Right lung (tissue), 10 donors: ENCODE measurements at places on chromosomes 6 and 20. TPM values are rescaled to one million over a fixed set of nuclear protein-coding genes. Genes with fewer than 3 reads are reported as not detected.

- no peak for DNase-seq
Observed at GRCh38 chr6:158249340-158249836, 62.9 kb upstream of the TULP4 start.

- no peak for DNase-seq
Observed at GRCh38 chr6:138654715-138655634, 118.6 kb upstream of the CCDC28A start.

DNA sequence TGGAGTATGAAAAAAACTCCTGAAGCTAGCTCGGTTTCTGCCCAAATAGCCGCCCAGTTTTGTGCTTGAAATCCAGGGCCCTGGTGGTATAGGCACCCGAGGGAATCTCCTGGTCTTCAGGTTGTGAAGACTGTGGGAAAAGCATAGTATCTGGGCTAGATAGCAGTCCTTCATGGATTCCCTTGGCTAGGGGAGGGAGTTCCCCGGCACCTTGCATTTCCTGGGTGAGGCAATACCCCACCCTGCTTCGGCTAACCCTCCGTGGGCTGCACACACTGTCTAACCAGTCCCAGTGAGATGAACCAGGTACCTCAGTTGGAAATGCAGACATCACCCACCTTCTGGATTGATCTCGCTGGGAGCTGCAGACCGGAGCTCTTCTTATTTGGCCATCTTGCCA is 184.5 kb upstream of the SLC35B3 start:
- no peak for DNase-seq

DNA sequence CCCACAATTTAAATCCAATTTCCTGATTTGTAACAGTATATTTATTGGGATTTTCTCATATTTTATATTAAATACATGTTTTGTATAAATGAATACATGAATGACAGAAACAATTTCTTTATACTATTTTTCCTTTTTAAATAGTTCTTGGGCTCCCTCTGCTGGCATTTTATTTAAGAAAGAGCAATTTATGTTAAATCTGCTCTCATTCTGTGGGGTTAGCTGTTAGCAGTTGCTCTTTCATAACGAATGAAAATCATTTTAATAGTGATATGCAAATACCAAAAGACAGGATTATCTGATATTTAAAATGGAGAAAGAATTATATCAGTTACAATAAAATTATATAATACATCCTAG is 118.3 kb downstream of the RALGAPA2 start:
- DNase-seq = no peak

DNA sequence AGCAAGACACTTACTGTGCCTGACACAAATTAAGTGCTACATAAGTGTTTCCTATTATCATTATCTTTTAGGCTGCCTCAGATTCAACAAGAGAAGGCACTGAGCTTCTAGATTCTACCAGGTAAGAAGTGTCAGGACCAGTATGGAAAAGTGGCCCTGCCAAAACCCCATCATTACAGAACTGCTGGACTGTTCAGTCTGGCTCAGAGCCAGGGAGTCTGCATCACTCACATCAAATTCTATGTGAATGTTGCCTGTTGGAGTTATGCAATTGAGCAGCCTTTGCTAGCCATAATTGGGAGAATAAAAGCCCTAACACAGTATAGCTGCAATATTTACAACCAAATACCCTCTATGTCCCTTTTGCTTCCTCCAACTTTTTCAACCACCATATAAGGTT is 70.9 kb downstream of the ATG5 start:
- no peak for DNase-seq

GRCh38 chr6:41200296-41200900 is 551 bp downstream of the TREML2 start:
- DNase-seq = no peak

GRCh38 chr6:107962723-107963122 is 4.7 kb upstream of the SEC63 start:
- DNase-seq = no peak

DNA sequence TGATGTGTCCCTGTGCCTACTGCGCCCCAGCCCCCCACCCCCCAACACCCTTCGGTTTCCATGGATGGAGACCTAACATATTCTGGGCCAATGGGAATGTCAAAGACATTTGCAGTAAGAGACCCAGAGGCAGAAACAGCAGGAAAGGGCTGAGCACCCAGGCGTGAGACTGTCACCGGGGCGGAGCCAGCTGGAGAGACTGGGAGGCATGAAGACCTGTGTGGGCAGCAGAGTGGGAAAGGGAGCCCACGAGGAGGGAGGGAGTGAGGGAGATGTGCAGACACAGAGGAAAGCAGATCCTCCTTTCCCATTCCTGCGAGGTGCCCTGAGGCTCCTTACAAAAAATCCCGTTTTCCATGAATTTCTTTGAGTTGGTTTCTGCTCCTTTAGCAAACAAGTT is 150.2 kb downstream of the FOXC1 start:
- DNase-seq = no peak

DNA sequence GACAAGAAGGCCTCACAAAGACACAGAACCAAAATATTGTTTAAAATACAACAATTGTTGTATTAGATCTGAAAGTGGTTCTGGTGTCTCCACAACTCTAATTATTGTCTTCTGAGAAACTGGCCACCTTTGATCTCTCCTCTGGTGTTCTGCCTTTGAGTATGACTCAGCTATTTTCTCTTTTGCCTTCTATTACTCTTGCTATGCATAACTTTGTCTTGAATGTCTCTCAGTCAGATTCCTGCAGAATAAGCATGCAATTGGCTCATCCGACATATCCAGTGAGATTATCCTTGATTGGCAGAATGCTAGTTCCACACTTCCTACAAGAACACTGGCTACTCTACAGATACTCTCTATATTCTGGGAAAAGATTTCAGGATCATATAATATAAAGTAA is 14.3 kb upstream of the EPM2A start:
- no peak for DNase-seq

GRCh38 chr6:15395087-15395486 is 149.2 kb downstream of the JARID2 start:
- no peak for DNase-seq

GRCh38 chr20:45927071-45927878 is 7.2 kb upstream of the PCIF1 start:
- DNase-seq = no peak

DNA sequence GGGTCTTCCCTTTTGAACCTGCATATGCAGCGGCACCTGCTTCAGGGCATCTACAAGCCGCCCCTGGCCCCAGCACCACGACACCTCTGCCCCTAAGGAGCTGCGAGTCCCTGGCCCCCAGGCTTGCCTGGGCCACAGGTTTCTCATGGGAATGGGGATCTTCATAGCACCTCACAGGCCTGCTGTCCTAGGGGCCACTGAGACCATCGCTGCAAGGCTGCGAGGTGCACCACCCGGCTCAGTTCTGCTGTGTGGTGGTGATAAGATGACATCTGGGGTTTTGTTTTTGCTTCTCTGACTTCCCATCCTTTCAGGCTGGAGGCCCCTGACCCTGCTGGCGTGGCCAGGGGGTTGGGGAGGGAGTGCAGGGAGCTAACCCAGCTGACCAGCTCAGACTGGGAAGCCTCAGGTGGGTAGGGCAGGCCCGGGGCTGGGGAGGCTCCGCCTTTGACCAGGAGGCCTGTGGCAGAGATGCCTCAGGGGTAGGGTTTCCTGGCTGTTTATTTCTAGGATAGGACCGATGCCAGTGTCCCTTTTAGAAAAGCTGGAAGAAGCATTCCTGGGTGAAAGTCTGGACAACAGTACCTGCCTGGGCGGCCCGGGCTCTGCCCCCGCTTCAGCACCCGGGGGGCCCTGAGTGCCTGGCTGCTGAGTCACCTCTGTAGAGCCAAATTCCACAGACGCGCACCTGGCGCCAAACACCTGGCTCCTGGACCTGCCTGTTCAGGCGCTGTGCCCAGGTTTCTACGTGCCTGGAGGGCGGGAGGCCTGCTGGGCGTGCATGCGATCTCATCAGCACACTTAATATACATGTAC is 264.7 kb downstream of the DLL1 start:
- DNase-seq = no peak

DNA sequence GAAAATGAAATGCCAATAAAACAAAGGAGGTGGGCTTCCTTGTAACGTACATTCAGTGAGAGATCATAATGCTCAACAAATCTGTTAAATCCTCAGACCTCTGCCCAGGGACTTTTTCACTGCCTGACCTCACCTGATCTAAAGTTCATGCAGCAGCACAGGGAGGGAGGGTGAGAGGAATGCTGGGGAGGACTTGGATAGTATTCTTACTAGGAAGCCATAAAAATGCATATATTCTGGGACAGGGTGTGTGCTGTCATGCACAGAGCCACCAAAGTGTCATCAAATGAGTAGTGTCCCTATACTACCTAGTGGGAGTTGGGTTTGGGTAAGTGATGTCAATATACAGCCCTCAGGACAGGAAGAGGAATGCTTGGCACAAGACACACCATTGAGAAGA is 32.6 kb downstream of the CLIC5 start:
- DNase-seq = no peak

DNA sequence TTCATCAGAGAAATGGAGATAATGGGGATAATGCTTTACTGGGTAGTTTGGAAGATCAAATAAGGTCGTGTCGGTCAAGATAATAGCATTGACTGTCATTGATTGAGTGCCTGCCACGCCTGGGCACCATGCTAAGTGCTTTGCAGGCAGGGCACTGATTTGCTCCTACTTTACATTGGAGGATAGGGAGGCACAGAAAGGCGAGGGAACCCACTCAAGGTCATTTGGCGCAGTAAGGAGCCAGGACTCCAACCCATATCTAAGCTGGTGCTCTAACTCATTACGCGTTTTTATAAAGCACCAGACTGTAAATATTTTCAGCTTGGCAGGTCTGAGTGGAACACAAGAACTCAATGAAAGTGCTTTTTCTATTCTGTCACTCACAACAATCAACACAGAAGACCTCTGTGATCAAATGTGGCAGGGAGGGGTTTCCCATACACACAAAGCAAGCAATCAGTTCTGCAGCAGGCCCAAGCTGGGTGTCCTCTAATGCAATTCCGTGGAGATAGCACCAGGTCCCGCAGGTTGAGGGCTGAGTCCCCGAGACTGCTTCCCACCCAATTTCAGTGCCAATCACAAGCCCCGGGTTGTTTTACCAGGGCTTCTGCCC is 373.6 kb downstream of the CDH26 start:
- DNase-seq = no peak

GRCh38 chr20:37796733-37797132 is 102.9 kb downstream of the CTNNBL1 start:
- no peak for DNase-seq

GRCh38 chr6:31785475-31785874 is 8.3 kb upstream of the VWA7 start:
- DNase-seq = no peak

- DNase-seq = no peak
Observed at GRCh38 chr6:163559661-163560060, 145.1 kb downstream of the QKI start.

DNA sequence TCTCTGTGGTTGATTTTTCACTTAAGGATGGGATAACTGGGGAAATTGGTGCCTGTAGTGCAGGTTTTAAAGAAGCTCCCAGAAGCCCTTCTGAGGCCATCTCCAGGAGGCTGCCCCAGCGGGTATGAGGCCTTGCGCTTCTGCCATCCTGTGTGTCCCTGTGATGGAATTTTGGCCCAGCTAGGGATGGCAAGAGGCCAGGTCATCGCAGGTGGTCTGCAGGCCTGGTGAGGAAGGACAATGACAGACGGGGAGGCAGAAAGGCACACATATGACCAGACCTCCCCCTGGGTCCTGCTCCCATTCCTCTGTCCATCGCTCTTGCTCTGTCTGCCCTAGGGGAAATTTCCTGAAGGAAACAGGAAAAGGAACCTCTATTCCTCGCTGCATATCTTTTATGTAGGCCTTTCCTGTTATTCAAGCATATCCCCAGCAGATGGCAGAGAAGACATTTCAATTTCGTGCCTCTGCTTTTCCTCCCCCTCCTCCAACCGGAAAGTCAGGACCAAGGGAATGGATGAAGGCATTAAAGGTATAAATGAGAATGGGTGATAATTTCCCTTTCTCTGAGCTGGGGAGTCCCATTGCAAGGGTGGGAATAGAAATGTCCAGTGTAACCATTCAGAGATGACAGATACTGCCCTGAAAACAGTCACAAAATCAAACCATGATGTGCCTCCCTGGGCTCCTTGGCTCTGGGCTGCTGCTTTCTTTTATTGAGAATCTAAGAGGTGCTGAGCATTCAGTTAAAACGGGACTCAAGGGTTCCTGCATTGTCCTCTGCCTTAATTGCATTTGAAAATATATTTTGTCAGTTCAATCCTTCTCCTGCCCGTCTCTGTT is 17.6 kb upstream of the HLA-F start:
- peak; percentile 52 for DNase-seq

DNA sequence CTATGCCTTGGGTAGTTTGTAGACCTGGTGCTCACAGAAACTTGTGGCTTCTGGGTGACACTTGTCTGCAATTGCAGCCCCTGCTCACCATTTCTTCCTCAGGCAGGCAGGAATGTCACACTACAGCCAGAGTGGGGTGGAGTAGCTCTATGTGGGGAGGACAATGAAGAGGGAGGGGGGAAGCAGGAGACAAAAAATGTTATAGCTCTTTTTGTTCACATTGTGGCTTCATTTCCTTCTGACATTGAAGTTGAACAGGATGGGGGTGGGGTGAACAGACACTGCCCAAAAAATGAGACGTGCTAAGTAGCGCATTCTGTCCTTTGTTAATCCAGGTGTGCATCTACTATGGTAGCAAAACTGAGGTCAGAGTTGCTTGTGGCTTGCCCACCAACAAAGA is at the start of gene THEMIS:
Gene THEMIS, minus strand, starts transcription at position 124 of the 400 bp plus-strand sequence. CDS start 126 bp downstream, outside the sequence.
- DNase-seq = no peak

DNA sequence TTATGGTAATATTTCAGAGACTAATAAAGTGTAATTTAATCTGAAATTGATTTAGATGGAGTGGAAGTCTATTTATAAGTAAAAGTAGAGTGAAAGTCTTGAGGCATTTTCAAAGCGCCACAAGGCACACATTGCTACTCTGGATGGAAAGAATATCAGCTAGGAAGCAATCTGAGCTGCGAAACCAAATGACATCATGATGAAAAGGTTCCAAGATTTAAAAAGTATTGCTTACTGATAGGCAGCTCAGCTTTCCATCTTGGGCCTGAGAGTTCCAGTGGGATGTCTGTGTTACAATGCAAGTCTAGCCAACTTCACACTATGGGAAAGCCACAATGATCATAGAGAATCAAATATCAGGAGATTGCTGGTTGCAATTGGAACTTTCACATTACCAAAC is 126.9 kb upstream of the VGLL2 start:
- no peak for DNase-seq

The COL12A1 gene
- polyA plus RNA-seq = 26.0 TPM

The CSNK2B gene
- 189 TPM for polyA plus RNA-seq

The SLC17A1 gene
- 0.08 TPM for polyA plus RNA-seq

The MATN4 gene
- polyA plus RNA-seq = 0.14 TPM

The FBXO9 gene
- polyA plus RNA-seq = 108 TPM

The GPR63 gene
- polyA plus RNA-seq = 2.8 TPM

The HSPA1L gene
- 3.5 TPM for polyA plus RNA-seq

The TDRD6 gene
- polyA plus RNA-seq = 2.6 TPM

The MUC22 gene
- not detected for polyA plus RNA-seq

The DUSP15 gene
- polyA plus RNA-seq = 11.5 TPM

The SLC32A1 gene
- not detected for polyA plus RNA-seq

The VSX1 gene
- not detected for polyA plus RNA-seq

The ZC2HC1B gene
- polyA plus RNA-seq = not detected

The SLC17A4 gene
- 0.09 TPM for polyA plus RNA-seq

The RIPOR3 gene
- polyA plus RNA-seq = 2.5 TPM
